KBM-7 (cell line): ENCODE measurements at places on chromosomes 1 and 21.

GRCh38 chr1:247857069-247857984 is at the start of gene TRIM58:
TRIM58 (plus strand) TSS chr1:247857187; CDS start chr1:247857247, 60 bp downstream.
- DNase-seq = peak; percentile 76

- peak; percentile 86 for DNase-seq
These were observed 29.0 kb downstream of the DUSP10 start for GRCh38 chr1:221712776-221713431.

DNA sequence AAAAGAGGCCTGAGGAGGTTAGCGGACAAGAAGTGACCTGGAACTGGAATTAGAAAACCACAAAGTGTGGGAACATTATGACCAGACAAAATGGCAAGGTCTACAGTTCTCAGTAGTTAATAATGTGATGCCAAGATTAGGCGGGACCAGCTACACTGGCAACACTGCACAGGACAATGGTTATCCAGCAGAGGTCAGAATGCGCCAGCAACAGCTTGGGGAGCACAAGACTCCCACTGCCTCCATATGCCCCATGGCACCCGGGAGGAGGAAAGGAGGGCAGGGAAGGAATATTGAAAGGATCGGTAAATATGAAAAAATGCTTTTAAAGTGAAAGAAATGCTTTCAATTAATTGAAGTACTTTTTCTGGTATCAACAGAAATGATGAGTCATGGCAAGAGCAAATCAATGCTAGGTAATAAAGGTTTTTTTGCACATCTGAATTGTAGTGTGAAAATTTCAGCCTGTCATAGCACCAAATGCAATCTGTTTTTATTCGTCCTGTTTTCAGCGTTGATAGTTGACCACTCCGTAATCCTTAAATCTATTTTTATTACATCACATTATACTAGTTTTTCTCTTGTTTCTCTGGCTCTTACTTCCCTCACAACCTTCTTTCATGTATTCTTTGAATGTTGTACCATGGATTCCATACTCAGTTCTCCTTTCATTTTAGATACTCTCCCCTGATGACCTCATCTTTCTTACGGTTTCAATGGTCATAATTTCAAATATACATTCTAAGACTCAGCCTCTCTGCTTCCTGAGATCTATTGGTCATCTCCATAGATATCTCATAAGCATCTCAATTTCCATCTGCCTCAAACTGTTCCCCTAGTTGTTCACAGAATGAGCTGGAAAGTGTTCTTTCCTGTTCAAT is 30.7 kb downstream of the VCAM1 start:
- no peak for DNase-seq

DNA sequence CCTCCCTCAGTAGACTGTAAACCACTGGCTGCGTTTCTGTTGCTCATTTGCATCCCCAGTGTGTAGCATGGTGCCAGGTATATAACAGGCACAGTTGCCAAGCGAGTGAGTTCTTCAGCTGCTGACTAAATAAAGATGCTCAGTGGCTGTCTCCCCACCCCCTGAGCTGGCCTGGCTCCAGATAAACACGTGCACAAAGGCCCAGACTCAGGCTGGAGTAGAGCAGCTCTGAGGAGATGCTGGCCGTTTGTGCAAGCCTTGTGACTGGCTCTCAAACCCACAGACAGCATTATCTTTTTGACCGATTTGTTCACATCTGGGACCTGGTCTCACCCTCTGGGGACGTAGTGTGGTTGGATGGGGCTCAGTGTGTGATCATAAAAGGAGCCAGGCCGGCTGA is 7.1 kb downstream of the CHRNB2 start:
- no peak for DNase-seq

DNA sequence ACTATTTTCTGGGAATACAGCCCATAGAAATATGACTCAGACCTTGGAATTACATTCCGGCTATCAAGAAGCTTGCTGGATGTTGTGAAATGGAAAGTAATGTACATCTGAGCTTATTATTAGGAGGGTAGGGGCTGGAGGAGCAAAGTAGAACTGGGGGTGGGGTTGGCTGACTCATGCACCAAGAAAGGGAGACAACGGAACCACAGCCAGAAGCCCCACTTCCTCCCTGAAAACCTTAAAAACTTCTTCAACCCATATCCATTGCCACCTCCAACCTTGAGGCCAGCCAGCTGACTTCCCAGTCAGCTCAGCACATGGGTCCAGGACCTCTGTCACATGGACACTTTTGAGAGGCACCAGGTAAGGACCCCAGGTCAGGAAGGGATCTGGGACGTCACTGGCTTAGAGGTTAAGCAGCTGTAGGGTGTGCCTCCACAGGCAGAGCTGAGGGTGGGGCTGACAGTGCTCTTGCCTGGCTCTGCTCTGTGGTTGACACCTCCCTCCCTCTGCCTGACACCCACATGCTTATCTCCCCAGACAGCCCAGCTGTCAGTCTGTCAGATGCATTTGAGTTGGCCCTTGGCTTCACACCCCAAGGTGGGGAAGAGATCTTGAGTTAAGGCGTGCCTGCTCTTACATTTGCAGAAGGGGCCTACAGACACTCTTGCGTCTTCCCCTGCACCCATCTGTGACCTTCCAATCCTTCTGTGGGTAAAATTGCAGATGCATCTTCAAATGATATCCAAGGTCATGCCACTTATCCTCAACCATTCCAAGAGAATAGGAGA is 5.7 kb upstream of the ZNF683 start:
- peak; percentile 91 for DNase-seq

DNA sequence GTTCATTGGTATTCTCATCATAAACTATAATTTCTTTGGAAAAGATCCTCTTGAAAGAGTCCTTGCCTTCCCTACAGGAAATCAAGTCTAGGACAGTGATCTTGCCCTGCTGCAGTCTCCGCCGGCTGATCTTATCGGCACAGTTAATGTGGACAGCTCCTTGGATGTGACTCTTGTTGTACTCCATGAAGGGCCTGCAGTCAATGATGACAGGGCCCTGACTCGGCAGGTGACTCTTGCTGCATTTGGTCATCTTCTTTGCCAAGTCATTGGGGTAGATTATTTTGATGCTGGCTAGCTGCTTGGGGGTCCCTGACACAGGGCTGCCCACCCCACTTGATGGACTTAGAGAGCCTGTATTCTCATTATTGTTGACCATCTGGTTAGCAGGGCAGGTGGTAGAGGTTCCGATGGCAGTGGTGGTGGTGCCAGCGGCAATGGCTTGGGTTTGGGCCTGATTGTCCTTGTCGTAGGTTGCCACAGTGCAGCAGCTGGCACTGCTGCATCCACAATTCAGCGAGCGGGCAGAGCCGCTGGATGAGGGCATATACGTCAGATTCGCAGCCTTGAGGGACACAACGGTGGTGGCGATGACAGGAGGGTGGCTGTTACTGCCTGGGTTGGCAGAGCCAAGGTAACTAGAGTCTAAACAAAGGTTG is 2.7 kb downstream of the DUSP10 start:
- no peak for DNase-seq

DNA sequence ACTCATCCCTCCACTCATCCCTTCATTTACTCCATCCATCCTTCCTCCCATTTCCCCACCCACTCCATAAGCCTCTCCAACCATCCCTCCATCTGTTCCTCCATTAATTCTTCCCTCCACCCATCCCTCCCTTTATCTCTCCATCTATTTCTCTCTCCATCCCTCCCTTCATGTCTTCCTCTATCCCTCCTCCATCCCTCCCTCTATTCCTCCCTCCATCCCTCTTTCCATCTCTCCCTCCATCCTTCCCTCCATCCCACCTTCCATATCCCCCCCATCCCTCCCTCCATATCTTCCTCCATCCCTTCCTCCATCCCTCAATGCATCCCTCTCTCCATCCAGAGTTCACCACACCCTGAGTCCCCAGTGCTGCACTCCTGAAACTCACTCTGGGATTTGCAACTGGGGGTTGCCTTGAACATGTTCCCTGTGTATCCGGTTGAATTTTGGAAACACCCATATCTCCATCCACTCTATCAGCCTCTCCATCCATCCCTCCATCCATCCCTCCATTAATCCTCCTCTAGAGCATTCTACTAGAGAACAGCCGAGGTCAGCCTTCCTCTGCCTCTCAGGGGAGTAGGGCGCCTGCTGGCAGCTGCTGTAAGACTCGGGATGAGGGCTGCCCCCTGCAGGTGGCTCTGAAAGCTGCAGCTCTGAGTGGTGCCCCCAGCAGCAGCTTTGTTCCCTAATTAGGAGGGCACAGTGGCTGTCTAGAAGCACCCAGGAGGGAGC is 39.4 kb downstream of the ABCG1 start:
- peak; percentile 79 for DNase-seq

GRCh38 chr1:175494011-175494554 is 249.3 kb downstream of the TNR start:
- no peak for DNase-seq

DNA sequence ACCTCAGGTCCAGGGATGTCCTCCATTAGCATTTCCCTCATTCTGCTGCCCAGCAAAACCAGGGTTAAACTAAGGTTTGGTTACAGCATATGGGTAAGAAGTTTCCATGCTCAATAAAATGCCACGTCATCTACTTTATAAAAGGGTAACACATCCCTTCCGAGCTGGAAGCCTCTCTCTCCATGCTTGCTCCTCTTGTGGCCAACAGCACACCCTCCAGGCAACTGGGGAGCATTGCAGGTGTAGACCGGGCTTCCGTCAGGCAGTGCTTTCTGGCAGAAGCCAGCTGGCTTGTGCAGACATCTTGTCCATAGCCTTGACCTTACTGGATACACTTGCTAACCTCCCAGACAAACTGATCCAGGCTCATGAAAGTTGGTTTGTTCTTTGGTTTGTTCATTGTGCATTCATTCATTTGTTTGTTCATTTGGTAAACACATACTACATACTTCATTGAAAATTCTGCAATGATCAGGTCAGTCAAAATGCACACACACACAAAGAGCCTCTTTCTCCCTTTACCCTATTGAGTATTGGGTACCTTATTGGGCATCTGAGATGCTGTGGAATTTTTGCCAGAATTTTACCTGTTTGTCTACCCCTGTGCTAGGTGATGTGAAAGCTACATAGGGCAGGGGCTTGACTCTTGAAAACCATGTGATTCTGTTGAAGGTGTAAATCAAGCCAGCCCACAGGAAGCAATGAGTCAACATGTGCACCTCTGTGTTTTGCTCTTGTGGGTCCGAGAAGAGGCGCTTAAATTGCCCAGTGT is 422.8 kb downstream of the CAMTA1 start:
- peak; percentile 62 for DNase-seq

DNA sequence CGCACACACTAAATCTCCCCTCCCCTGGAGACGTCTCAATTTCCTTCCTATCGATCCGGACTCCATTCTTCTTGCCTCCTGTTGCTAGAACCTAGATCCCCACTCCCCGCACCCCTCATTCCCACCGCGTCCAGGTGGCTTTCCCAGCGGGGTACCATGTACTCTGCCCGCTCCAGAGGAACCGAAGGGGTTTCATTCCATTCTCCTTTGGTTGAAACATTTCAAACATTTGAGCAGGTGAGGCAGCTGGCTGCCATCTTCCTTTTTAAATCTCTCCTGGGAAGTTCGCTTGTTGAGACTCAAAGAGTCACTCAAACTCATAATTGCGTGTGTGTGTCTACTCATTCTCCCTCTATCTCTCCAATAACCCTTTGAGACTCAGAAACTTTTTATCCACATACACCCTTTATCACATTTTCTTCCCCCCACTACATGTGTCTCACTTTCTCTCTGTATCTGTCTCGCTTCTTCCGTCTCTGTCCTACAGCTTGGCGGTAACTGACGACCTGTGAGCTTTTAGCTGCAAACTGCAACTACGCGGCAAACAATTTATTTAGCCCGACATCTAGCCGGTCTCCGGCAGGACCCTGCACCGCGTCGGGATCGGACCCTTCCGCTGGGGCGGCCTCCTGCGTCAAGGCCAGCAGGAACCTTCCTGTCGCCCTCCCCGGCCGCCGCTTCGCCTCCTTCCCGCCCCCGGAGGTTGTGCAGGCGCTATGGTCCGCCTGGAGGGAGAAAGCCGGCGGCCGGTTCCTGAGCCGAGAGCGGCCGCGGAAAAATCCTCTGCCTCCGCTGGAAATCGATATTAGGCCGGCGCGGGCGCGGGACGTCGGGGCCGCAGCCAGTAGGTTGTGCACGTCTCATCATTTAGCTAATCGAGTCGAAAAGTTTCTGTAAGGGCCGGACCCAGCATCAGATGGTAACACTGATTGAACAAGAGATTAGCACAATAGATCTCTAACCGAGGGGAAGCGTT is 3.0 kb upstream of the FOXD3 start:
- DNase-seq = no peak

DNA sequence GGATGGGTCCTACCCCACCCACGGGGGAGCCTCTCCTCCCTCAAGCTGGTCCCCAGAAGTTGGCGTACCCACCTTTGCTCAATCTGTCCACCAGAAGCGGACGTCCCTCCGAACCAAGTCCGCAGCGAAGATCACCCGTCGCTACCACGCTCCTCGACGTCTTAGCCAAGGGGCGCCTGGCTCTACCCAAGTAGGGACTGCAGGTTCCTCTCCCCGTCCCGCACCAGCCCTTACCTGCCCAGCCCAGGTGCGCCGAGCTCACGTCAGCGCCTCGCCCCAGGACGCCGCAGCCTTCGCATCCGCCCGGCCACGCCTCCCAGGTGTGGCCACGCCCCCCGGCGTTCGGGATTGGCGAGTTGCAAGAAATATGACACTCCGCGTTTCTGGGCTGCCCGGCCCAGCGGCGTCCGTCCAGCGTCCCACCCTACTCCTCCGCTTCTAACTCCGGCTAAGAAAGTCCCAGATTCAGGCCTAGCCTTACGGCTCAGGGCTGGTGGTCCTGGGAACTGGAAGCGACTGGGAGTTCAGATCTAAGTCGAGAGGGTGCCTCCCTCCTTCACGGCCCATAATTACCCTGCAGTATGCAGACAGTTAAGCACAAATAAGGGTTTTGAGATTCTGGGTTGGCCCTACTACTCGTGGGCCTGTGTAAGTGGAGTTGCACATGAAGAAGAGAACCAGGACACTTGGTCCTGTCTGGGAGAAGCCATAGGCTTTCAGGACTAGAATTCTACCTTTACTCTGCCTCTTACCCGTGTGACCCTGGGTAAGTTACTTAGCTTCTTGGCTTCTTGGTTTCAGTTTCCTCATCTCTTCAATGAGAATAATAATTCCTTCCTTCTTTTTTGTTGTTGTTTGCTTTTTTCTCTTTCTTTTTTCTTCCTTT is at the start of gene IRF6:
TSS of gene IRF6 (minus strand) at position 268 of the 886 bp plus-strand sequence. CDS start 4,729 bp downstream, outside the sequence.
- DNase-seq = no peak

DNA sequence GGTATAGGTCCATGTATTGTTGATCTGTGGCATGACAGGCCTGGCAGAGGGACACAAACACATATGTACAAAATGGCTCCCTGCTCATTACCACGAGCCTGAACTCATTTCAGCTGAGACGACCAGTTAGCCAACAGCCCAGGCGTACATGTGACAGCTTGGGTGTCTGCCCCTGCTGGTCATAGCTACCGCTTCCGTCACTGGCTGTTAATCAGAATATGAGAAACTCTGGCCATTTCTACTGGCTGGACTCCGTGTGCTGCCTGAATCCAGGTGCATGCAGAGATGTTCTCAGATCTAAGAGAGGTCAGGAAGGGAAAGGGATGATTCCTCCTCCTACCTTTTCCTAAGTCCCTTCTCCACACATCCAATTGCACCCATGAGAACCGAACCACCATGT is 144.5 kb downstream of the PBX1 start:
- no peak for DNase-seq

- DNase-seq = peak; percentile 77
These were observed 85.5 kb downstream of the CLIC4 start for GRCh38 chr1:24830680-24831272.

GRCh38 chr1:67784545-67785186 is 48.6 kb downstream of the GNG12 start:
- no peak for DNase-seq

- peak; percentile 24 for DNase-seq
These were observed 58.7 kb upstream of the PTGS2 start for GRCh38 chr1:186738926-186739325.

GRCh38 chr1:167756730-167757405 is 35.1 kb downstream of the MPZL1 start:
- DNase-seq = peak; percentile 18
